Activated CD4-positive, alpha-beta T cell treated with anti-CD3 and anti-CD28 coated beads, Interleukin-2, amount 50 U/mL, for 4 hours (primary cell): ENCODE measurements at places on chromosomes 2 and 18.

DNA sequence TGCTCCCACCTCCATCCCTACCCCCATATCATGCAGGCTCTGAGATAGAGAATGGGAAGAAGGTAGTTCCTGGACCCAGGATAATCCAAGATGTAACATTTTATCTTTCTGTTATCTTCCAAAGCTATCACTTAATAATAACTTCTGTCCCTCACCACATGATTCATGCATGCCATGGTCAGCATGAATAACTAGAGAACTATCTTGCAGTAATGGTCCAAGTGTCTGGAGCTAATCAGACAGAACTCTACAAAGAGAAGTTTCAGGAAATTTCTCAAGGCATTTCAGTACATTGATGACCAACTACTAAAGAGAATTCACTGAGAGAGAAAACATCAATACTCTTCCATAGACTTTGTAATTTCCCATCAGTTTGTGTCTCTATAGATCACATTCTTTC, 1469.7 kb upstream of the PIK3C3 start:
- no peak for DNase-seq

- no peak for DNase-seq
Measured at GRCh38 chr2:192687015-192687414, 492.3 kb upstream of the TMEFF2 start.

- no peak for DNase-seq
Measured at GRCh38 chr2:42998721-42999120, 206.3 kb upstream of the HAAO start.

DNA sequence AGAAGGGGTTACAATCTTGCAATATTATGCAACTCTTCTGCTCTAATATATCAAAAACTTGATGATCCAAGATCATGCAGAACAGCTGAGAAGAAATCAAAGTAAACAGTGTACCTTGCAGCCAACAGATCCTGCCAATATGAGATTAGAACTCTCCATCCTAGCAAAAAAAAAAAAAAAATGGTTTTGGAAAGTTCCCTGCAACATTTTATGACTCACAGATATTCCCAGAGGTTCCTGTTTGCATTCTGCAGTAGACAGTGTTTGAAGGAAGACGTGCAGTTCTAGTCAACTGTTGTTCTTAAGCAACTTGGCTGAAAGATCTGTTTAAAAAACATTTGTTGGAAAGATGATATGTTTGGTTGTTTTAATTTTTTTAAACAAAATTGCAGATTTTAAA, 103.6 kb upstream of the WDR75 start:
- DNase-seq: no peak

DNA sequence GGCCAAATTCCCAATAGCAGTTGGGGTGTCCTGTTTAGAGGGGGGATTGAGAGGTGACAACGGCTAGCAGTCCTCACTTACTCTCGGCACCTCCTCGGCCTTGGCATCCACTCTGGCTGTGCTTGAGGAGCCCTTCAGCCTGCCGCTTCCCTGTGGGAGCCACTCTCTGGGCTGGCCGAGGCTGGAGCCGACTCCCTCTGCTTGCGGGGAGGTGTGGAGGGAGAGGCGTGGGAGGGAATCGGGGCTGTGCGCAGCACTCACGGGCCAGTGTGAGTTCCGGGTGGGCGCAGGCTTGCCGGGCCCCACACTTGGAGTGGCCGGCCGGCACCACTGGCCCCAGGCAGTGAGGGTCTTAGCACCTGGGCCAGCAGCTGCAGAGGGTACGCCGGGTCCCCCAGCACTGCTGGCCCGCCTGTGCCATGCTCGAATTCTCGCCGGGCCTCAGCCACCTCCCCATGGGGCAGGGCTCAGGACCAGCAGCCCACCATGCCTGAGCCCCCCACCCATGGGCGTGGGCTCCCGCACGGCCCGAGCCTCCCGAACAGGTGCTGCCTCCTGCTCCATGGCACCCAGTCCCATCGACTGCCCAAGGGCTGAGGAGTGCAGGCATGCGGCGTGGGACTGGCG, 705.9 kb upstream of the ZNF804A start:
- no peak for DNase-seq

- peak; percentile 26 for DNase-seq
Measured at GRCh38 chr2:74530239-74531187, 780 bp downstream of the HTRA2 start.

- no peak for DNase-seq
Measured at GRCh38 chr2:192749611-192750200, 555.0 kb upstream of the TMEFF2 start.

GRCh38 chr2:162282765-162283425, 35.6 kb downstream of the IFIH1 start:
- DNase-seq: no peak

GRCh38 chr2:9758741-9759140, 84.5 kb upstream of the TAF1B start:
- no peak for DNase-seq

DNA sequence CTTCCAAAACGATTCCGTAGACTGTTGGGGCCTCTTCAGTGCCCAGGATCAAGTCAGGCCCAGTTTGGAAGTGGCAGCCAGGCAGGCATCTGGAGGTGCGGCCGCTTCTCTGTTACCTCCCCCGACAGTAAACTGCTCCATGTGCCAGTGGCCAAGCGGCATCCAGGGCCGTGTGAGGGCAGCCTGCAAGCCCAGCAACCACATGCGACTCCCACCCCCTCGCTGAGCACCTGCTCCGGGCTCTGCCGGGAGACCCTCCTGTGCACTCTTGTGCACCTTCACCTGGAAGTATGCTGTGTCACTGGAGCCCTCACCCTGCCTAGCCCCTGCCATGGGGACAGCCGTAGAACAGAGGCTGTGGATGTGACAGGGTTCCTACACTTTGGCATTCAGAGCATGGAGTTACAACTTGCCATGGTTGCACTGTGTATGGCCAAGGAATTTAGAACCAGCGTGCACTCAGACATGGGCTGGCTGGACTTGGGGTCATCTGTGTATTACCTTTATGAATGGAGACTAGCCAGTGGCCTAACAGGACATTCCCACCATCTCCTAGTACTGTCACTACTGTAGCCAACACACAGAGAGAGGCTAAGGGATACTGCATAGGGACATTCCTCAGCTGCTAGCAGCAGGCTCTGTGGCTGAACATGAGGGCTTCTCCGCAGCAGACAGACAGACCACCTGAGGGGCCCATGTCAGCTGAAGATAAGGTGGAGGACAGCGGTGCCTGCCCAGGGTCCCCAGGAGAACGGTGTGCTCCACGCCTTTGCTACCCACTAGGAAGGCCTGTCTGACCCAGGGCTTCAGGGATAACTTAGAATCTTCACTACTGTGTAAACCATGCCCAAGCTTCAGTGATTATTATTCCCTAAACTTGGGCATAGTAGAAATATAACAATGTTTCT, 25.0 kb upstream of the FAHD2A start:
- no peak for DNase-seq

DNA sequence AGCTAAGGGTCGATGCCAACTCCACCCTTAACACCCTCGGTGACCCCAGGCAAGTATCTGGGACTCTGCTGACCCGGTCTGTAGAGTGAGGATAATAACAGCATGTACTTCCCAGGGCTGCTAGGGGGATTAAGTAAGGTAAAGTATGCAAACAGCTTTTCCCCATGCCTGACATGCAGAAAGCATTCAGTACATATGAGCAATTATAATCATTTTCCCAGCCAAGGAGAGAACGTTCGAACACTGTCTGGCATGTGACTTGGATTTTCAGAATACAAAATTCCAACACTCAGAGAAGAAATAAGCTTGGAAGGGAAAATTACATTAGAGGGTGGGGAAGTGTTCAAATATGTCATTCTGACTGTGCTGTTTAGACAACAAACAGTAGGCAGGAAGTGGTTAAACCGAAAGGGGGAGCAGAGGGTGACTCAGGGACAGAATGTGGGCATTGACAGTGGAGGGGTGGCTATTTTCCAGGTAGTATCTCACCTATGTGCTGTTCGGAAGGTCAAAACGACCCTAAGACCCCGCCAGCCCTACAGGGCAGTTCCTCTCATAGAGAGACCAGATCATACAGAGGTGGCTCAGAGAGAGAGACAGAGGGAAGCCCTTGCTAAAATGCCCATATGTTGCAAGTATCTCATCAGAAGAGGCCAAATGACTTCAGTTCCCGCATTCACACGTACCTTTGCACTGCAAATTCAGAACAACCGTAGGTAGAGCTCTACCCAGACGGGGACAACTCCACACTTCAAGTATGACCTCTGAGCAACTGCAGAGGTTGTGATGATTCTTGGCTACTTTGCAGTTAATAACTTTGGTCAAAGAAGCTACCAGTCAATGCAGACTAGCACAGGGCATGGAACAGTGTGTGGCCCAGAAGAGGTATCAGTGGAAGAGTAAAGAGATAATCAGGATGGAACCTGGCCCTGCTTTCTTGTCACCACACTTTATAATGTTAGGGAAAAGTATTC, 14.8 kb downstream of the ASPRV1 start:
- DNase-seq: peak; percentile 31

DNA sequence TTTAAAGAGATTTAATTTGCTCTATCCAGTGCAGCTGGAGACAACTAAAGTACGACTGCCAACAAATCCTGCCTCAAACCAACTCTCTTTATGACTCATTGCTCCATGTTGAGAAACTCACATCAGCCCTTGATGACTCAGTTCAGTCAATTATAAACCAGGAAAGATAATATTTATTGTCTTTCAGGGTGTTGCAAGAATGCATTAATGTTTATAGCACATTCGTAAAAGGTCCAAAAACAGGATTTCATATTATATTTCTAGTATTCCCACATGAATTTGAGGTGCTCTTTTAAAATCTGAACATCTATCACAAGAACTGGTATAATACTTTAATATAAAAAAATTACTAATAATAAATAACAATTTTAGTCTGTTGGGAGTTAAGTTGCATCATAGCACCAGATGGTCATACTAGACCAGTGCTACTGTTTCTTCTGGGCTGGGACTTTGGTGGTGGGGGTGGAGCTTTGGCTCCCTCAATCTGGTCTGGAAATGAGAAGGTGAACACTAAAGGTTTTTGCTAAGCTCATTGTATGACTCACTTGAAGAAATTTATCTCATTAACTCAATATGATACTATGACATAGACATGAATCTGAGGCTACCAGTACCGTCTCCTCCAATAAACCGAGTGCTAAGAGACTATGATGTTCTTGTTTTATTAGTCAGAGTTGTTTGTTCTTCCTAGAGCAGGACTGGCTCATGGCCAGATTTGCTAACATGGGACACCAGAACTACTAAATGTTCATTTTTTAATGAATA, 26.6 kb upstream of the MAP3K20 start:
- DNase-seq: no peak

DNA sequence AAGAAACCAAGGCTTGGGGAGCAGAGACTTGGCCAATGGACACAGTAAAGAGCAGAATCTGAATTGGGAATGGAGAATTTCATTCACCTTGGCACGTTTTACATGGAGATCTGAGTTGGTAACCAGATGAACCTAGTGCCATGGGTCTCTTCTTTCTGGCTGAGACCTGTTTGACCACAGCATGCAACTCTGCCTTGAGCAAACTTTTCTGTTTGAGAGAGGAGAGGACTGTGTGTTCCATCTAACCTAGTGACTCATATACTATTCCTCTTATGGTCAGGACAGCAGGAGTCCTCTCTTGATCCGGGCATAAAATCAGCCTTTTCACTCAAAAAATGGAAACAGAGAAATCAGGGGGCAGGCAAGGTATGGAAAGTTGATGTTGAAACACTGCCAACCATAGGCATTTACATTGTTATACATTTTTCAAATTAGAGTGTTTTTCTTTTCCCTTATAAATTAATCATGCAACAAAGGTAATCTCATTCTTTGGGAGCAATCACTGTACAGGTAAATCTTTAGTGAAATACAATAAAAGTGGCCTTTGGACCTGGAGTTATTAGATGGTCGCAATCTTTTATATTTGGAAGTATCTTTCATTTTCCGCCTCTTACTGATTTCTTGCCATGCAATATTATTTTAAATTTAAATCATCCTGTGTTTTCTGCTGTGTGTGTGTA, 86.7 kb downstream of the NRP2 start:
- DNase-seq: no peak

DNA sequence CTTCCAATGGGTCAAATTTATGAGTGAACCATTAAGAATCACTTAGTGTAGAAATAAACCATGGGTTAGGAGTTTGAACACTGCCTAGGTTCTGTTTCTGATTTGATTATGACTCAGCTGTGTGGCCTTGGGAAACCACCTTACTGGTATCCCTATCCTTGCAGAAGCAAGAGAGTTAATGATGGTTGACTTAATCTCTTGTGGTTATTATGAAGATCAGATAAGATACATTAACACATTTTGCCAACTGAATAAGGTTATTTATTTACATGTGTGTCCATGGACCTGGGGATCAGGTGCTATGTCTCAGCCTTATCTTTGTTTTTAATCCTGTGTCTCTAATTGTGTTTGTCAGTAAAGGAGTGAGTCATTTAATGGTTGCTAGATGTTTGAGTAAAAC, 5.4 kb upstream of the KCNJ13 start:
- DNase-seq: peak; percentile 14

DNA sequence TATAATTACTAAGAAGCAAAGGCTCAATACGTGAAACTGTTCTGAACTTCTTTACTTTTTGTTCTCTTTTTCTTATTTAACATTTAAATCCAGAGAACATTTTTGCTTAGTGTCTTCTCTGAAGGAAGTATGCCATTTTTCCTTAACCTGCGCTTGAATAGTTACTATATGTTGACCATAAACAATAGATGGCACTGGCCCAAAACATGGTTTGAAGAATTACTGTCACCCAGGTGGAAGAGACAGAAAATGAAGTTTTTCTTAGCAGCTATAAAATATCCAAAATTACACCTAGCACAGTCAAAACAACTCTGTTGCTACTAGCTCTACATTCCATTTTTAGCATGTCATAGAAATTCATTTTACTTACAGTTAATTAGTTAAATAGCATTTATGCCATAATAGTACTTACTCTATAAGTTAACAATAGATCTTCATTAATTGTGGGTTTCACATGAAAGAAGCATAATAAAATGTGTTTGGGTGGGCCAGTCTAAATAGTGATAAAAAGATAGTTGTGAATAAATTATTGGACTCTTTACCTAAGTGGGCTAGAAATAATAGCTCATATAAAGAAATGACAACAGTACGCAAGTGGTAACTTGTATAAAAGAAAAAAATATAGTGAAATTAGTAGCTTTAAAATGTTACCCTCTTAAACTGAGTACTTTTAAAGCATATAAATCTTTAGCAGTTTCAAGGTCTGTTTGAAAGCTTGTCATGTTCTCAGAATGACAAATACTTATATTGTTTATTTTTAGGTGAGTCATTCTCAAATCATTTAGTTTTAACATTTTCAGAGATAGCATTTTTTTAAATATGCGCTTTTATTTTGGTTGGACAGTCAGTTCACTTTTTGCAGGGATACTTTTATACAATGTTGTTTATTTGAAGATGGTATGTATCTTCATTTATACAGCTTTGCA, 3.7 kb downstream of the ETAA1 start:
- DNase-seq: no peak

DNA sequence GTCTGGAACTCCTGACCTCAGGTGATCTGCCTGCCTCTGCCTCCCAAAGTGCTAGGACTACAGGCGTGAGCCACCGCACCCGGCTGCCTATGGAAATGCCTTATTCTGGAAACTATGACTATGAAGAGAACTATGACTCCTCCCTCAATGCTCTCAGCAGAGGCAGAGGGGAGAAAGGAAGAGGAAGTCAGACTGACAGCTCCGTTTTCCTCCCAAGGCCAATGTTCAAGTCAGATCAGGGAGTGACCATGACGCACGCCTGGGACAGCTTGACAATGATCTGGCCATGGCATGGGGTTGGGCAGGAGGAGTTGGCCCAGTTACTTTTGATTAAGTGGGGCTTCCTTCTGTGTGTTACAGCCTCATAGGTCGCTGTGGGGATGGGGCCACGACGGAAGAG, 44.3 kb upstream of the MRPL33 start:
- DNase-seq: no peak

GRCh38 chr18:58666176-58666575, 5.1 kb upstream of the MALT1 start:
- no peak for DNase-seq

- peak; percentile 26 for DNase-seq
Measured at GRCh38 chr18:3305354-3305762, 43.4 kb downstream of the MYL12B start.
